ENCODE measurements at places on chromosomes 13 and 19. TPM values are rescaled to one million over a fixed set of nuclear protein-coding genes. Genes with fewer than 3 reads are reported as not detected.

TMEM38A gene
- total RNA-seq: 1.4 TPM

PRSS57 gene
- total RNA-seq: not detected

CD22 gene
- total RNA-seq: 0.25 TPM

ELSPBP1 gene
- not detected for total RNA-seq

MED25 gene
- total RNA-seq: 17.6 TPM

MRPS12 gene
- 31.9 TPM for total RNA-seq

ATF5 gene
- total RNA-seq: 7.9 TPM

FGF21 gene
- not detected for total RNA-seq

METTL21C gene
- total RNA-seq: not detected

ELAVL1 gene
- total RNA-seq: 39.5 TPM

PNMA8C gene
- 0.25 TPM for total RNA-seq

TEX101 gene
- not detected for total RNA-seq

IGFL2 gene
- total RNA-seq: not detected

ZNF534 gene
- not detected for total RNA-seq

DZIP1 gene
- total RNA-seq: 55.2 TPM

KLK3 gene
- not detected for total RNA-seq

SOX1 gene
- total RNA-seq: not detected

TEX26 gene
- not detected for total RNA-seq

PLA2G4C gene
- 3.2 TPM for total RNA-seq

CYP4F2 gene
- not detected for total RNA-seq
